ENCODE measurements at places on chromosomes 3 and 15.
A peak's percentile ranks its signal among the peaks of the same experiment; 100 is the strongest.

DNA sequence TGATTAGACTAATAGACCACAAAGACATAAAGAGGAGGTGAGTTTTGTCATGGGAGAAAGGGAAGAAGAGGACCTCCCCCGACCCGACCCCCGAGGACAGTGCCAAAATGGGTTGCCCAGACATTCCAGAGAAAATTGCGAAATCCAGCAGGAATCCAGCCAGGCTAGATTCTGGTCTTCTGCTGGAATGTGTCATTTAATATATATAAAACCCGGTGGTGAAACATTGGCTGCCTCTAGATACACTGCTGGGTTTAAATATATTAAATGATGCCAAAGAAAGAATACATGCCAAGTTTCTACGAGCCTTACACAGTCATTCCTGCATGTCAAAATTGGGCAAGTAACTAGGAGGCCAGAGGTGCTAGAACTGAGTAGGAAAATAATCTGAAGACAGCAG is 45.3 kb upstream of the SPESP1 start:
- no peak for DNase-seq

GRCh38 chr3:16264174-16264707 is 502 bp downstream of the DPH3 start:
- DNase-seq, result no peak

- DNase-seq, result no peak
Observed at GRCh38 chr3:116161575-116162525, 283.4 kb downstream of the LSAMP start.

DNA sequence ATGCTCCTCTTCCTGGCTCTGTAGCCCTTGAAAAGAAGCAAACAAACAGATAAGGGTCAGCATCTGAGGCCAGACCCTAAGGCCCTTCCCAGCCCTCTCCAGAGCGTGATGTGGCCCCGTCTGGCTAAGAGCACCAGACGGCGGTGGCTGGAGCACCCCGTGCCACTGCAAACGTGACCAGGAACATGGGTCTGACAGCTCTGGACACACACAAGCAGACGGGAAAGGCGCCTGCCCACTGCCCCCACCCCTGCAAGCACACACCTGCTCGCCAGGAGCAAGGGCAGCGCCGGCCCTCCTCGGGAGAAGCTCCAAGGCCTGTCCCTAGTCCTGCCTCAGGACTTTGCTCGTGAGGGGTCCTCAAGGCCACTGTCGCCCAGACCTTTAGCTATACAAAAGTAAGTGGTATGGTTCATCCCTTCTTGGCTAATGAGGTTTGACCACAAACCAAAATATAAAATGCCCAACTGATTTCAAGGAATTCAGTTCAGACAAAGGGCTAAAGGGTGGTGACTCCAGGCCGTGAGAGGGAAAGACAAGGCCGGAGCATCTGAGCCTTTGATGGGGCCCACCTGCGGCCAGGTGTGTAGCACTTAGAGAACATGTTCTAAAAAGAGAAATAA is 90.4 kb downstream of the XXYLT1 start:
- DNase-seq, result no peak

DNA sequence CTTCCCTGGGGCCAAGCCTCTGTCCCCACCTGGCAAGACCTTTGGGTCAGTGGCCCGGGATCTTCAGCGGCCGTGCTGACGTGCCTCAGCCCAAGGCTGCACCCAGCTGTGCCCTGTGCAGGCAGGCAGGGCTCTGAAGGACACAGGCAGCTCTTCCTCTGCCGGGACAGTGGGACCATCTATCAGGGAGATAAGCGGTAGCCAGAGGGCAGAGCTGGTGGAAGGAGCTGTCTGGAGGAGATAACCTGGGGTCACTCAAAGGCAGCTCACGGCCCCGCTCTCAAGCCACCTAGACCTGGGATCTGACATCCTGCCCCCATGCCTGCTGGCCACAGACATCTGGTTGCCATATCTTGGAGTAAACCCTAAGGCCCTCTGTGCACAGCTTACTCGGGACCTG is 27.3 kb downstream of the DUSP7 start:
- DNase-seq, result no peak

GRCh38 chr3:153601374-153601853 is 439.4 kb downstream of the RAP2B start:
- no peak for DNase-seq

- peak; percentile 25 for DNase-seq
Observed at GRCh38 chr15:100919481-100920405, 586 bp downstream of the LRRK1 start.

GRCh38 chr15:58977887-58978286 is 9.6 kb upstream of the RNF111 start:
- no peak for DNase-seq

- DNase-seq, result peak; percentile 68
Observed at GRCh38 chr3:48429317-48429959, 448 bp downstream of the PLXNB1 start.

GRCh38 chr3:85051786-85052185 is 93.0 kb downstream of the CADM2 start:
- DNase-seq, result no peak

GRCh38 chr15:74402873-74403587 is 30.7 kb downstream of the SEMA7A start:
- DNase-seq, result peak; percentile 88

DNA sequence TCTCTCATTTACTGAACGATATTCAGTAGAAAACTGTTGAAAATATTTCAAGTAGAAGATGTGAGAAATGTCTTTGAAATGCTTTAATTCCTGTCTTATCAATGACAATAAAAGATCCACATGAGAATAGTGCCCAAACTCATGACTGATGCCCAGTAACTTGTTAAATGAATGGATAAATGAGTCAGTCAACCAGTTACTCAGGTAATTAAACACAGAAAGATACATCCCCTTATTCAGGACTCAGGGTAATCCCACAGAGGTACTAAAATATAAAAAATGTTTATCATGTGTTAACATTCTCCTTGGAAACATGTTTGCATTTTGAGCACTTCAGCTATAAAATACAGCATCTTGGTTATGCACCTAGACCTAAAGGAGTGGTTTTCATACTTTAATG is 169.5 kb downstream of the MBNL1 start:
- DNase-seq, result no peak

DNA sequence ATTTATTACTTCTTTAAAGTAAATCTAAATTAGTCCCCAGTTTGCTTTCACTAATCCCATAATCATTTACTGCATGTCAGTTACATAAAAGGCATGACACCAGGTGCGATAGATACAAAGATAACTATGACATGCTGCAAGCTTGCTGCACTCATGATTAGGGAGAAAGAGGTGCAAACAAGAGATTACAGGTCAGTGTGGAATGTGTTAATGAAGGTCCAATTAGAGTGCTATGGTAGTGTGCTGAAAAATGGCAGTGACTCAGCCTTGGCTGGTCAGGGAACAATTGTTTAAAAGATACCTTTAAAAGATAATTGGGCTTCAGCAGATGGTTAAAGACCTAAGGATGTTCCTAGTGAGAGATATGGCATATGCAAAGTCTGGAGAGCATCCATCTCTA is 352.6 kb upstream of the TGFBR2 start:
- DNase-seq, result no peak

DNA sequence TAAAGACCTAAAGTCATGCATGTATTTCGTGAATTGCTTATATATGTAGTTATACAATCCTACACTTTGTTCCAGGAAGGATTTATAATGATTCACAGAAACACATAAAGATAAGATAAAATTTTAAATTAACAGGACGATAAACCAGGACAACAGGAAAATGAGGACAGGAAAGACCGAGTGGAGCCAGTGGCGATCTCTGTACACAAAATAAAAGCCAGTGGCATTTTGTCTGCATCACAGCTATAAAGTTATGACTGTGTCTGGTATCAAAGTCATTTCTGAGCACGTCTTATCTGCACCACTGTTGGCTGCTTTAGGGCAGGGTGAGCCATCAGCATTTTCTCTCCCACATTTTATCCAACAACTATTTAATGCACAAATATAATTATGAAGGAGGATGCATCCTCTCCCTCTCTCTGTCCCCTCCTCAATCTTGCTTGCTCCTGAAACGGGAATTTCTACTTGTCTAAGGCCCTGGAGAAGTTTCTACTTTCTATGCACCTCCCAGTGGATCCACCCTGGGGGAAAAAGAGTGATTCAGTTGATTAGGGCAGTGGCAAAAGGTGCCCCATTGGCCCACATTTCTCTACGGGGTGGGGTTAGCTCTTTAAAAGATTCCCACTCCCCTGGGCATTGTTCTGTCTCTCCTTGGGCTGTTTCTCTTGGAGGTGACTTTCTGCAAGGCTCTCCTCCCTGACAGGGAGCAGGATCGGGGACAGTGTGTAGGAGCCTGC is 159.4 kb upstream of the UBE2E1 start:
- no peak for DNase-seq

DNA sequence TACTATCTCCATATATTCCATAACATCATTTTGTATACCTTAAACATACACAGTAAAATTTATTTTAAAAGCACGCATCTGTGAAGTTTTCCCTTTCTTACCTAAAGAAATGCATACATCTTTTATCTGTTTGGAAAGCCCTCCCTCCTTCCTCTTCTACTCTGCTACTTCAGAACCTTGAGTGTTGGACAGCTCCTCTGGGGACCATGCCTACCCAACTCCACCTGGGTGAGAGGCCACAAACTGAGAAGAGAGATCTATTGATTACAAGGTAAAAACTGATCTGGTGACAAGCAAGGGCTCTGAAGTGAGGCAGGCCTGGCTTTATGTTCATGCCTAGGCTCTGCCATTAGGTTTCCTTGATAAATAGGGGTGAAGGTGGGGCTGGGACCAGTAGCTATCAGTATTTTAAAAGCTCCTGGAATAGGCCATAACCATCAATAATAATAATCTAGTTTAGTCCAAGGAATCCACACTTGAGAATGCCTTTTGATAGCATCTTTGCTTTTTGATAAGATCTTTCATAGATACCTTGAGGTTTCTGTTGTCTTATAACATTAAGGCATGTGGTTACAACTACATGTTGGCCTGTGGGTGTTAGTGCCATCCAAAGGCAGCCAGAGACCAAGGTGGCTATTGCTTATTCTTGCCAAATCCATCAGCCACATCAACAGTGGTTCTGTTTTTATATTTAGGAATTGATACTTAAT is 148.8 kb downstream of the KCNMB2 start:
- no peak for DNase-seq

- DNase-seq, result no peak
Observed at GRCh38 chr3:192844486-192844765, 73.2 kb downstream of the MB21D2 start.

- no peak for DNase-seq
Observed at GRCh38 chr15:44591326-44591725, 54.4 kb downstream of the EIF3J start.

GRCh38 chr3:32422943-32423342 is 31.3 kb downstream of the CMTM7 start:
- DNase-seq, result no peak

- no peak for DNase-seq
Observed at GRCh38 chr15:49492830-49493229, 69.8 kb downstream of the FGF7 start.

- no peak for DNase-seq
Observed at GRCh38 chr3:29679944-29680343, 399.1 kb downstream of the RBMS3 start.

DNA sequence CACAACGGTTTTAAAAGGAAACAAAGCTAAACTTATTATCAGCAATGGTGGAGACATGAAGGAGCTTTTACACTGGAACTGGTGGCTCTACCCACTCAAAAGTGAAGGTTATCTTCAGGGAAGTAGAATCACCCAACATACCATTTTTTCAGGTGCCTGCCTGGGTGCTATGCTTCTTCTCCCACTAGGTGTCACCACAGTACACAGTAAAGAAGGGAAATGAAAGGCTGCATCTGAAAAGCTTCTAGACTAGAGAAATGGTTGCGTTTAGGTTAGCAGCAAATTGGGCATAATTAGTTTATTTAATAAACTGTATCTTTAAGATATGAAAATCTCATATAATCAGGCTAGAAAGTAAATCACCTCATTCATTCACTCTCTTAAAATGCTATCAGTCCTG is 47.0 kb upstream of the SELENOK start:
- peak; percentile 33 for DNase-seq

DNA sequence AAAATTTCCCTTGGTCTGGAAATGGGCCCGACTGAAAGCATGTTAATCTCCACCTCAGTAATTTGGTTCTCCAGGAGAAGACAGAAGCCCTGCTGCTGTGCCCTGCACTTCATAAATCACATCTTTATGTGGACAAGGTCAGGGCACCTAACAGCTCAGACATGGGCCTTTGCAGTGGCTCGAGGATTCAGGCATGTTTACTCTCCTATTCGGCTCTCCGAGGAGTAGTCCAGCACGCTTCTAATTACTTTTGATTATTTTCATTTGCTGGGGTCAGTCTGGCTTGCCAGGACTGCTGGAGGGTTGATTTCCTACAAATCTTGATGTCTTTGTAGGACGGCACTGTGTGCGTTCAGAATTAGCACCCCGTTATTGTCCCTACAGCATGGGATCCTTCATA is 511.2 kb downstream of the MECOM start:
- no peak for DNase-seq

DNA sequence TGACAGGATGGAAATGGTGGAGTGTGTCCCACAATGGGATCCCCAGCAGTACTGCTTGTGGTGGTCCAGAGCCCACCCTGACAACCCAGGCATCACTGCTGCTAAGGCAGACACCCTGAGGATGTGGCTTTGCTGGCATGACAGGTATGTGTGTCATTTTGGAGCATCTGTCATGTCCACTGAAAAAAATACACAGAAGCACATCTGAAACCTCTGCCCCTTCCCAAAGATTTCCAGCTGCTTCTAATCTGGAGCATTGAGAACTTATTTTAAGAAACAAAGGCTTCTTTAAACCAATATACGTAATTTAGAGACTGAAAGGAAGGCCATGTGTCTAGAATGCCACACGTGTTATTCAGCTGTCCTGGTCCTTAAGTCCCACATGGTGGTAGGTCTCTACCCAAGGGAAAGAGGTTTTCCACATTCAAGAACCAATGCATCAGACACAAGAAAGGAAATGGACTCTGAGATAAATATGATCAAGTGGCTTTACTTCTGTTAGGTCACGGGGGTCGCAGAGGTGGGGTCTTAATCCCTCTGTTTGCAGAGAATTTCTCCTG is 88.3 kb downstream of the PDZRN3 start:
- DNase-seq, result no peak

GRCh38 chr3:158395421-158395820 is 175.6 kb upstream of the MLF1 start:
- DNase-seq, result no peak

GRCh38 chr15:70954733-70955132 is 62.1 kb downstream of the LRRC49 start:
- no peak for DNase-seq

DNA sequence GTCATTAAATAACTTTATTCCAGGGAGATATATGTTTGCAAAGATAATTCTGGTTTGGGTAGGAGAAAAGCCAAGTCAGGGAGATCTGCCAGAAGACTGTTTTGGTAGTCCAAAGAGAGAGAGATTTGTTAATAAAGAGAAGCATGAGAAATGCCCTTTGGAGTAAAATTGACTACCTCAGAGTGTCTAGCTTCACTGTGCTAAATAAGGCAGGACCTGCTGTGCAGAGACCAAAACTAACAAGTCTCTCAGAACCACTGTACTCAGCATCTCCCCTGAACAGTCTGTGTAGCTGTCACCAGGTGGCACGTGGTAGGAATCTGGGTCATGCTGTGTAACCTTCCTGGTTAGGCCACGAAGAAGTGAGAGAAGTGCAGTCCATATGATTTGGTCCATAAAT is 31.6 kb upstream of the SLC35G2 start:
- no peak for DNase-seq

All from stimulated activated CD4-positive, alpha-beta T cell treated with anti-CD3 and anti-CD28 coated beads, Interleukin-2, amount 100 ng/mL, for 24 hours (primary cell).